ENCODE measurements at places on chromosomes 16 and 17. TPM values are rescaled to one million over a fixed set of nuclear protein-coding genes. Genes with fewer than 3 reads are reported as not detected.

- no peak for DNase-seq
- no peak overlapping the region for H3K27ac ChIP-seq
- H3K36me3 ChIP-seq = no peaks in the 10 kb centered on the region
Observed at GRCh38 chr16:88988980-88989811, 12.2 kb upstream of the CBFA2T3 start.

DNA sequence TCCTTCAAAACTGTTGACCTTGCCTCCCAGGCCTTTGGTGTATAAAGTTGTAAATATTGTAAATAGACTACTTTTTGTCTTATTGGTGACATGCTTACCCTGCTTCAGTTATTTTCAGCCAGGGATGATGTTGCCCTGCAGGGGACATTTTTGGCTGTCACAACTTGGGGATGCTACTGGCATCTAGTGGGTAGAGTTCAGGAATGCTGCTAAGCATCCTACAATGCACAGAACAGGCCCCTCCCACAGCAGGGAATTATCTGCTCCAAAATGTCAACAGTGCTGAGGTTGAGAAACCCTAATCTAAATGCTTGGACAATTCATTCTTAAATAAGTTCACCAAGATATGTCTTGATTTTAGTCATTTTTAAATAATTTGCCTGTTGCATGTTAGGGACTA is 459.8 kb downstream of the PMP22 start:
- no peaks in the 10 kb centered on the region for H3K36me3 ChIP-seq
- peaks cover 5% of the 10 kb centered on the region for H3K4me1 ChIP-seq
- no peak overlapping the region for H3K27ac ChIP-seq
- DNase-seq = no peak

The EME1 gene
- 1.5 TPM for total RNA-seq

- no peaks in the 10 kb centered on the region for H3K36me3 ChIP-seq
- no peaks in the 10 kb centered on the region for H3K27me3 ChIP-seq
- H3K4me3 ChIP-seq = no peak overlapping the region
- no peaks in the 10 kb centered on the region for H3K4me1 ChIP-seq
Observed at GRCh38 chr17:74410001-74410443, 21.9 kb upstream of the GPRC5C start.

The WNT3 gene
- 2.9 TPM for total RNA-seq

DNA sequence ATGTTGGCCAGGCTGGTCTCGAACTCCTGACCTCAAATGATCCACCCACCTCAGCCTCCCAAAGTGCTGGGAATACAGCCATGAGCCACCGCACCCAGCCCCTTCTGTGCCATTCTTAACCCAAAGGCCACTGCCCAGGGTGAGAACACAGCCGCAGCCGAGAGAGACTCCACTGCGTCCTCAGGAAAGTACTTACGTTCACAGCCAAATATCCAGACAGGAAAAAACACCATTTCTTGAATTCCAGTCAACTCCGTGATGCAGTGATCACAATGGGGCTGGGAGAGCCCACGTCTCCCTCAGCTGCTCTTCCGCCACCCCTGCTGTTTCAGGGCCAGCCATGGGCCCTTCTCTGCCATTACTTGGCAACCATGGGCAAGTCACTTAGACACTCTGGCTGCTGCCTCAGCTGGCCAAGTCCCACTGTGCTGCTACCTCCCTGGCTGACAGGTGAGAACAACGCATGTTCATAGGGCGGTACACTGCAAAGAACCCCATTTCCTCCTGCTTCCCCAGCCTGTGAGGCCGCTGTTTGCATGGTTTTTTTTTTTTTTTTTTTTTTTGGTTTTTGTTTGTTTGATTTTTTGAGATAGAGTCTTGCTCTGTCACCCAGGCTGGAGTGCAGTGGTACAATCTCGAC is 4.3 kb downstream of the CDIP1 start:
- no peaks in the 10 kb centered on the region for H3K4me1 ChIP-seq
- H3K27me3 ChIP-seq = no peaks in the 10 kb centered on the region
- no peak overlapping the region for H3K4me3 ChIP-seq
- H3K27ac ChIP-seq = no peak overlapping the region
- no peaks in the 10 kb centered on the region for H3K36me3 ChIP-seq
- DNase-seq = no peak

- H3K4me1 ChIP-seq = no peaks in the 10 kb centered on the region
- peak; percentile 64 for DNase-seq
- H3K36me3 ChIP-seq = no peaks in the 10 kb centered on the region
- no peaks in the 10 kb centered on the region for H3K27me3 ChIP-seq
- H3K27ac ChIP-seq = no peak overlapping the region
Observed at GRCh38 chr17:48439875-48440505, 10.0 kb upstream of the SKAP1 start.

The CASKIN2 gene
- total RNA-seq = 44.1 TPM

DNA sequence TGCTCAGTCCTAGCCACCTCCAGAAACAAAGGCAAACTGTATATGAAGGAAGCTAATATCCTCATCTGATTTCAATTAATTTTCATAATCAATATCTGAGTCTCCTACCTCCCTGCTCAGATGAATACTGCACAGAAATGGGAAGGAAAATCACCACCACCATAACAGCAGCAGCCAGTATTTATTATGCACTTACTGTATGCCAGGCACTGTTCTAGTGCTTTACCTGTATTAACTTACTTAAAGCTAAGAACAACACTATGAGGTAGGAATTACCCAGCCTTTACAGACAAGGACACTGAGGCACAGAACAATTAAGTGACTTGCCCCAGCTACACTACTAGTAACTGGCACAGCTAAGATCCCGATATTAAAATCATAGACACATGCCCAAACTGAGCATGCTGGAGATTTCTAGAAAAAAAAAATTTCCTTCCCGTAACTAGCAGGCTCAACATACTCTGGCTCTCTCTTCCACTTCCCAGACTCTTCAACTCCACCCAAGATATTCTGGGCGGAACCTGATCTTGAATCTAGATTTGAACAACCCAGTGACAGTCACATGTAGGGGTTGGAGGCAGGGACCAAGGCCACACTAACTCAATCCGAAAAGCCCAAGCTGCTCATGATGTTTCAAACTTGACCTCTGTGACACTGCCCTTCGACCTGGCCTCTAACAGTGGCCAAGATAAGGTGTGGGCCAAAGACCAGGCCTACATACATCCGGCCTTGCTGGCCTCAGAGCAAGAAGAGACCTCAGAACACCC is 3.9 kb downstream of the TRIM25 start:
- DNase-seq = no peak
- H3K4me3 ChIP-seq = no peak overlapping the region
- peaks cover 4% of the 10 kb centered on the region for H3K4me1 ChIP-seq
- H3K27me3 ChIP-seq = no peaks in the 10 kb centered on the region
- no peaks in the 10 kb centered on the region for H3K36me3 ChIP-seq
- H3K27ac ChIP-seq = no peak overlapping the region

- no peak overlapping the region for H3K27ac ChIP-seq
- H3K36me3 ChIP-seq = no peaks in the 10 kb centered on the region
- H3K27me3 ChIP-seq = no peaks in the 10 kb centered on the region
- DNase-seq = no peak
- no peaks in the 10 kb centered on the region for H3K4me1 ChIP-seq
Observed at GRCh38 chr17:74393346-74393942, 26.1 kb downstream of the GPR142 start.
